ENCODE measurements at places on chromosomes 7 and 10.

DNA sequence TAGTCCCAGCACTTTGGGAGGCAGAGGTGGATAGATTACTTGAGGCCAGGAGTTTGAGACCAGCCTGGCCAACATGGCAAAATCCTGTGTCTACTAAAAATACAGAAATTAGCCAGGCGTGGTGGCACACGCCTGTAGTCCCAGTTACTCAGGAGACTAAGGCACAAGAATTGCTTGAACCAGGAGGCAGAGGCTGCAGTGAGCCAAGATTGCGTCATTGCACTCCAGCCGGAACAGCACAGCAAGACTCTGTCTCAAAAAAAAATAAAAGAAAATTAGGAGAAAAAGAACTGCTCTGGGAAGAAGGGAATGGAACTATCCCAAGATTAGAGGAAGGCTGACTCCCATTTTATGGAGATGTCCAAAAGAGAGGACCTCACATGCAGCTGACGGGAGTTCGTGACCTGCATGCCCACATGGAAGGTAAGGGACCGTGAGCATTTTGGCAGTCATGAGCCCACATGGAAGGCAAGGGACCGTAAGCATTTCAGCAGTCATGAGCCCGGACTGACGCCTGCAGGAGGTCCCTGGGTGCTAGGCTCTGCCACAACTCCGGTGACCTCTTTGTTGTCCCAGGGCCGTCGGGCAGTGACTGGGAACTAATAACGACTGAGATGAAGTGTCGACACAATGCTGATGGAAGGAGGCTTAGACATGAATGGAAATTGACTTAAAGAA is 18.6 kb upstream of the GTPBP4 start:
- no peak for DNase-seq

DNA sequence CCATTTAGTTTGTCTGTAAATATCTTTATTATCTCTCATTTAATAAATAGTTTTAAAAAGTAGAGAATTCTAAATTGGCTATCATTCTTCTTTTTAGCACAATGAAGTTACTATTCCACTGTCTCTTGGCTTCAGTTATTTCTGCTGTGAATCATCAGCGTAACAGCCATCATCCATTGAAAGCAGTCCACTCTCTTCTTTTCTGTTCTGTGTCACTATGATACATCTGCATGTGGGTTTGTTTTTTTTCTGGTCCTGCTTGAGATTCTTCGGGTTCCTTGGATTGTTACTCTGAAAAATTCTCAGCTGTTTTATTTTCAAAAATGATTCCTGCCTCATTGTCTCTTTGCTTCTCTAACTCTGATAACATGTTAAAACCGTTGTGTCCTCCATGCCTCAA is 52.5 kb downstream of the CSGALNACT2 start:
- no peak for DNase-seq

- no peak for DNase-seq
Measured at GRCh38 chr7:27192546-27193334, 7.2 kb downstream of the HOXA13 start.

- no peak for DNase-seq
Measured at GRCh38 chr7:112160130-112160770, 45.9 kb downstream of the DOCK4 start.
